ENCODE measurements at places on chromosomes 16 and 17. TPM values are rescaled to one million over a fixed set of nuclear protein-coding genes. Genes with fewer than 3 reads are reported as not detected.
A peak's percentile ranks its signal among the peaks of the same experiment; 100 is the strongest.

CHD9NB gene
- polyA plus RNA-seq = 0.85 TPM

CEMP1 gene
- 16.8 TPM for polyA plus RNA-seq

DNA sequence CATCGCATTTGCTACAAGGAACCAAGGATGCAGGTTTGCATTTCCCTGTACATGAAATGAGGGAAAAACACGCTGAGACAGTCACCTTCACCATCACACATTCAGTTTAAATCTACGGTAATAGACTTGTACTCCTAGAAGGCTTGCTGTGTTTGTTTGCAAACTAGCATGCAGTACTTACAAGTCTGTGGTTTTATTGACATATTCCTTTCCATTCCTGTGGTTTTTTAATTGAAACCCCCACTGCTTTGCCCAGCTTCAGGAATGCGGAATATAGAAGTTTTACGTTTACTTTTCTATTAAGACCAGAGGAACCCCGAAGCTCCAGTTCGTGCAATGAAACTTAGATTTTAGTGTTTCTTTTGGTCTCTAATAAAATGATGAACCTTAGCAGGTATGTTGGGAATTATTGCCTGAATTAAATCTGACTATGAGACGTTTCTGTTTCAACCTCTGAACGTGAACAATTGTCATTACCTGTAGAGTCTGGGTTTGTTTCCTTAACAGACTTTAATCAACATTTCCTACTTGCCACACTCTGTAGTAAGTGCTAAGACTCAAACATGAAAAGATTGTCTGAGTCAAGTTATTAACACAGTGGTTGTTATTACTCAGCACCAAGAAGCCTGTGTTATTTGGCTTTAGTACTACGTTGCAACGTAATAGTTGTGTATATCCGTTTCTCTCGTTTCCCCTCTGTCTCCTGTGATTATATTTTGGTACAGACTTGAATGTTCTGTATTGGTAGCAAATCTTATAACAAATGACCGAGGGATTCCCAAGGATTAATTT, 793.3 kb upstream of the GOT2 start:
- DNase-seq = no peak

CTF1 gene
- polyA plus RNA-seq = 4.0 TPM

- no peak for DNase-seq
Measured at GRCh38 chr16:70495425-70496182, 27.8 kb downstream of the COG4 start.

GRCh38 chr16:80606221-80606766, 65.5 kb downstream of the DYNLRB2 start:
- DNase-seq = no peak

- DNase-seq = no peak
Measured at GRCh38 chr16:80852261-80852872, 48.0 kb upstream of the CDYL2 start.

GRCh38 chr16:84836234-84836647, 16.5 kb downstream of the CRISPLD2 start:
- DNase-seq = peak; percentile 53

DNA sequence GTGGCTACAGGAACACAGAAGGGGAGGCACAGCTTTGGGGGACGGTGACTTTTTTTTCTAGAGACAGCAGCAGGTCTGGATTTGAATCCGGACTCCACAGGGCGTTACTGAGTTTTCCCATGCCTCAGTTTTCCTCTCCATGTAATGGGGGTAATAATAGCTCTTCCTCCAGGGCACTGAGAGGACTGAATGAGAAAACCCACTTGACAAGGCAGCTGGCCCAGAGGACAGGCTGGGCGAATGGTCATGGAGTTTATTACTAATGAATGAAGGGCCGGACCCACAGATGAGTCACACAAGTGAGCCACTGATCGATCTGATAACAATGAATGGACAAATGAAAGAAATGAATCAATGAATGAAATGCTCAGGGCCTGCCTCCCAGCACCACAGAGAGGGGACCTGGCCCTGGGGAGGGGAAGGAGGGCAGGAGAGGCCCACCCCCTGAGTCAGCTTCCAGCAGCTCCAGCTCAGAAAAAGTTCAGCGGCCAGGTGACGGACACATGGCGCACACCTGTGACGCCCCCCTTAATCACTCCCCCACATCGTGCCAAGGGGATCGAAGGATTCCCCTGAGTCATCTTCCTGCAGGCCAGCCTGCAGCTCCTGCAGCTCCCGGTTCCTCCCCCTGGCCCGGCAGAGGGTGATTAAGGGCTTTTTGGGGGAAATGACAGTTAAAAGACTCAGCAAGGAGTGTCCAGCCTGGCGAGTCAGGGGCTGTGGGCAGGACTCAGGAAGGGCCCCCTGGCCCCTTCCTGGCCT, 54.3 kb downstream of the SOCS1 start:
- no peak for DNase-seq

FNDC8 gene
- polyA plus RNA-seq = 0.07 TPM

GRCh38 chr17:19331543-19332245, 30.8 kb downstream of the B9D1 start:
- DNase-seq = no peak

- DNase-seq = no peak
Measured at GRCh38 chr17:53150101-53150698, 672.5 kb upstream of the KIF2B start.

ZNF276 gene
- polyA plus RNA-seq = 35.7 TPM

GRCh38 chr17:70343114-70343513, 173.8 kb downstream of the KCNJ2 start:
- DNase-seq = no peak

GRCh38 chr16:83473926-83474650, 333.7 kb upstream of the HSBP1 start:
- no peak for DNase-seq

- no peak for DNase-seq
Measured at GRCh38 chr17:8843344-8843743, 24.1 kb downstream of the PIK3R6 start.

SAMD14 gene
- 5.7 TPM for polyA plus RNA-seq

DNA sequence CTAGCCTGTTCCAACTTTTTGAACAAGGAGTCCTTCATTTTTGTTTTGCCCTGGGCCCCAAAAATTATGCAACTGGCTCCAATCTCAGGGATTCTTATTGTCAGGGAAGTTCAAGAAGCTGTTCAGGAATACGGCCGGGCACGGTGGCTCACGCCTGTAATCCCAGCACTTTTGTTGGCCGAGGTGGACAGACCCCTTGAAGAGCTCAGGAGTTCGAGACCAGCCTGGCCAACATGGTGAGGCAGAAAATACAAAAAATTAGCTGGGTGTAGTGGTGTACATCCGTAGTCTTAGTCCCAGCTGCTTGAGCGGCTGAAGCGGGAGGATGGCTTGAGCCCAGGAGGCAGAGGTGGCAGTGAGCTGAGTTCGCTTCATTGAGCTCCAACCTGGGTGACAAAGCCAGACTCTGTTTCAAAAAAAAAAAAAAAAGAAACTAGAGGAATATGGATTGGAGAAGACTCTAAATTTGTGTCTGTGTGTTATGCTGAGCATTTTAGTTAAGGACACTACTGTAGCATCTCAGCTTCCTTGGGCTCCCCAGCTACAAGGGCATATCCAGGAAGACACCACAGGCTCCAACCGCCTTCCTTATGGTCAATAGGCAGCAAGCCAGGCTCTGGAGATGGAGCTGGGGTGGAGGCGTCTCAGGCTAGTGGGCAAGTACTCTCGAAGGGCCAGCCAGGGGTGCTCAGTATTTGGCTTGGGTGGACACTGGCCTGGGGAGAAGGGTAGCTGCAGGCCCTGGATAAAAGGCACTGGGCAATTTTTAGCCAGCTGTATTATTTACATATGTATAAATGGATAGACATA, 56.8 kb upstream of the CREBBP start:
- no peak for DNase-seq

DNA sequence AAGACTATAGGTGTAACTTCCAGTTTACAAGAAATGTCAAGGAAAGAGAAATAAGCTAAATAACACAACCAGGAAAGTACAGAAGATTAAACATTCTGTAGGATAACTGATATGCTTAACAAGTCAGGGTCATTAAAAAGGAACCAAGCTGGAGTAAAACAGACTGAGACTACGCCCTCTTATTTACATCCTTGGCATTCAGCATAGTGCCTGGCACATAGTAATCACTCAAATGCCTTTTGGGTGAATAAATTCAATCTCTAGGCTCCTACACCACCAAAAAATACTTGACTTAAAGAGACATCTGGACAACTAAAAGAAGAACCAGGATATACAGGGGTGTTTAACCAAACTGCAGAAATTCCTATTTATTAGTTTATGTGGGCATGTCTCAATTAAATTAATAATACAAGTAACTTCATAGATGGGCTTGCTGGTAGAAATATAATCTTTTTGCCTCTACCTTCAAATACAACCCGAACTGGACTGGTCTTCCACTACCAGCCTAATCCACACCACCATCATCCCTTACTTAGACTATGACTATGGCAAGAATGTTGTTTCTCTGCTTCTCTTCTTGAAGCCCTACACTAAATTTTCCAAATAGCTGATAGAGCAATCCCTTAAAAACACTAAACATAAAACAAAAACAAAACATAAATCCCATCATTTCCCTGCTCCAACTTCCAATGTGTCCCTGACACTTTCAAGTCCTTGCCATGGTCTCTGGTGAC, 47.7 kb upstream of the ULK2 start:
- no peak for DNase-seq

OTOA gene
- polyA plus RNA-seq = 0.13 TPM

DNA sequence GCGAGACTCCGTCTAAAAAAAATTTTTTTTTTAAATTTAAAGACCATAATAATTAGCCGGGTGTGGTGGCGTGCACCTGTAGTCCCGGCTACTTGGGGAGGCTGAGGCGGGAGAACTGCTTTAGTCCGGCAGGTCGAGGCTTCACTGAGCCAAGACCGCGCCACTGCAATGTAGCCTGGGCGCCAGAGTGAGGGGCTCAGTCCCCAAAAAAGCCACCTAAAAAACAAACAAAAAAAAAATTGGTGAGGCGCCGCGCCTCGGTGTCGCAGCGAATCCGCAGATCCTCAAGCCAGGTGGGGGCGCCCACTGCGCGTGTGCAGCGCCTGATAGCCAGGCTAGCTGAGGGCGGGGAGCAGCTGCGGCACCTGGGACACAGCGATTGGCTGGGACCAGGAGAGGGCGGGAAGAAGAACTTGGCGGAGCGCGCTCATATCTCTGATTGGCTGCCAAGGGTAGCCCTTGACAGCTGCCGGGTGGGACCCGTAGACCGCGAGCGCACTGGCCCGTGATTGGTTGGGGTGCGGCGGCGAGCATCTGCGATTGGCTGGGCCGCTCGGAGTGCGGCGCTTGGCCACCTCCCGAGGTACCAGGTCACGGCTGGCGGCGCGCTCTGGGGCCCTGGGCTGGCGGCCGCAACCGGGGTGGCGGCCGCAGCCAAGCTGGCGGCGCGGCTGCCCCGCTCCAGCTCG, 9.0 kb upstream of the CLDN9 start:
- DNase-seq = peak; percentile 99

All from large intestine (tissue), 12 donors.